ENCODE measurements at places on chromosomes 12 and 14.

DNA sequence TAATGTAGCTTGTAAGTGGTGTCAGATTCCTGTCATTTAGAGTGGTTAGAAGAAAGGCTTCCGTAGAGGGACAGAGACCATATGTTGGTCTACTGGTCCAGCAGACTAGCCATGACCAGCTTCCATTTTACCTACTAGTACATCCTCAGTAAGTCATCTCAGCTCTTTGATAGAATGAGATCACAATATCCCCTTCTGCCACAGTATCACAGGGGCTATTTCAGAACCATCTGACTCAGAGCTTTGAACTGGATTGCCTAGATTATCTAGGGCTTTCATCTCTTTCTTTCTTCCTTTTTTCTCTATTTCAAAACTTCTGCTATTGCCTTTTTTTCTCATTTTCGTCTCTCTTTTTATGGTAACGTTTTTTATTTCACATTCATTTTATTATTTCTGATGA is 4.7 kb downstream of the ZDHHC17 start:
- DNase-seq, result no peak

DNA sequence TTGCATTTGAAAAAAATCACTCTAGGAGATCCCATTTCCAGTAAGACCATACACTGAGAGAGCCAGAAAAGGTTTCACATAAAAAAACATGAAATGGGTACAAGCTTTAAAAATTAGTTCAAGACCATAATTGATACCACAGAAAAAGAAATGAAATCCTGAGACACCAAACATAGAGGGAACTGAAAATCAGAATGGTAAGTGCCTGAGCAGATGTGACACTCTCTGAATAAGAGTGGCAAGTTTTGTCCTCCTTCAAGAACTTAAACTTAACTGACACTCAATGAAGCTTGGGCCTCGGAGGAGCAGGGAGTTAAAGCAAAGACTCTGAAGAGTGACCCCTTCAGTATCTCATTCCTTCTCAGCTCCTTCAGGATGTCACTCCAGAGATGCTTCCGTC is 23.2 kb upstream of the PTGDR start:
- DNase-seq, result no peak

DNA sequence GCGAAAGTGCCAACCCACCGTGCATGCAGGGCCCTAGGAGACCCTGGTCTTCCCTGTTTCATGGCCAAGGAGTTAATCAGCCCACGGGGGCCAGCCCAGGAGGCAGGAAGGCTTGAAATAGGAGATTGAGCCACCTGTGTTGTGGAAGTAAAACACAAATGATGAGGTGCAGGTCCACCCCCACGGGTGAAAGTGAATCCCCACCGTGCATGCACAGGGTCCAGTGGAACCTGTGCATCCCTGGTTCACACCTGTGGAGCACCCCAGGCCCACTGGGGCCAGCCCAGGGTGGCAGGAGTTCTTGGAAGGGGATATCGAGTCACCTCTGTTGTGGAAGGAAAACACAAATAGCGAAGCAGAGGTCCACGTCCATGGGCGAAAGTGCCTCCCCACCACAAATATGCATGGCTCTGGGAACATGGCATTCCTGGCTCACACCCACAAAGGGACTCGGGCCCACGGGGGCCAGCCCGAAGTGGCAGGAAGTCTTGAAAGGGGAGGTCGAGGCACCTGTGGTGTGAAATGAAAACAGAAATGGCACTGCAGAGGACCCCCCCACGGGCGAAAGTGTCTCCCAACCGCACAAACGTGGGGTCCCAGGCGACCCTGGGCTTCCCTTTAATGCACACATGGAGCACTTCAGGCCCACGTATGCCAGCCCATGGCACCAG is 381.5 kb downstream of the ALG10 start:
- peak; percentile 9 for DNase-seq

DNA sequence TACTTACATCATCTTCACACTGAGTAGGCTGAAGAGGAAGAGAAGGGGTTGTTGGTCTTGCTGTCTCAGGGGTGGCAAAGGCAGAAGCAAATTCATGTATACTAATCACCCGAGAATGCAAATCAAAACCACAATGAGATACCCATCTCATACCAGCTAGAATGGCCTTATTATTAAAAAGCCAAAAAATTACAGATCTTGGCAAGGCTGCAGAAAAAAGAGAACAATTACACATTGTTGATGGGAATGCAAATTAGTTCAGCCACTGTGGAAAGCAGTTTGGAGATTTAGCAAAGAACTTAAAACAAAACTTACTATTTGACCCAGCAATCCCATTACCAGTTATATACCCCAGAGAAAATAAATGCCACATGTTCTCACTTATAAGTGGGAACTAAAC is 154.9 kb downstream of the SEC23A start:
- no peak for DNase-seq

GRCh38 chr14:55799508-55800095 is 219.6 kb downstream of the KTN1 start:
- DNase-seq, result no peak

DNA sequence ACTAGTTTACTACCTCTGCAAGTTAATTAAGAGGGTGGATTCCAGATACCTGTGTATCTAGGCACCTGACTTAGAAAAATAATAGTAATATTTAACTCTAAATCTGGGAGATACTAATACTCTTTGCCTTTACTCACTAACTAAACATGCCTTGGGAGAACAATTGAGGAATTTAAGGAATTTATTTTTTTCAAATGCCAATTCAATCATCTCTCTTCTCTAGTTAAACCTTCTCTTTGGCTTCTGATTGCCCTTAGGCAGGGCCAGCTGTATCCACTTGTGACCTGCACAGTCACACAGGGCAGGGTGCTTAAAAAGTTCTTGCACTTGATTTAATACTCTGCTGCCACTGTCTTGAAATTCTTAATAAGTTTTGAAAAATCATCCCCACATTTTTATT is 142.4 kb downstream of the PLCZ1 start:
- DNase-seq, result no peak

- DNase-seq, result no peak
Measured at GRCh38 chr12:3132636-3133404, 55.6 kb downstream of the TSPAN9 start.

- no peak for DNase-seq
Measured at GRCh38 chr14:67416085-67416484, 4.1 kb upstream of the PLEK2 start.

GRCh38 chr14:23454445-23454856 is 15.1 kb upstream of the NGDN start:
- DNase-seq, result no peak

- DNase-seq, result no peak
Measured at GRCh38 chr12:109250523-109250922, 58.6 kb downstream of the FOXN4 start.

DNA sequence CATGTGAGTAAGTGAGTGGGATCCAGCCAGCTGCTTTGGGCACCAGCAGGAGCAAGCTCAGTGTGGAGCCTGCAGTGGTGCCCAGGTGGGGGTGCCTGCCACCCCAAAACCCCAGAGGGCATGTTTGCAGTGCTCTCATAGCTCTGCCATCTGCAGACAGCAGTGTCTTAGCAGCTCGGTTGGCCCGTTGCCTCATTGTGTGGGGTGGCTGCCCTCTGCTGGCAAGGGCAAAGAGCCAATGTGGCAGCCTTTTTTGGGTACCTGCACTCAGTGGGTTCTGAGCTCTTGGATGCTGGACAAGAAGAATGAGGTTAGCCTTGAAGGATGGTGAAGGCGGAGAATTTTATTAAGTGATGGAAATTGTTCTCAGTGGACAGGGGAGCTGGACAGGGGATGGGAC is 52.3 kb downstream of the NEUROD4 start:
- peak; percentile 43 for DNase-seq

DNA sequence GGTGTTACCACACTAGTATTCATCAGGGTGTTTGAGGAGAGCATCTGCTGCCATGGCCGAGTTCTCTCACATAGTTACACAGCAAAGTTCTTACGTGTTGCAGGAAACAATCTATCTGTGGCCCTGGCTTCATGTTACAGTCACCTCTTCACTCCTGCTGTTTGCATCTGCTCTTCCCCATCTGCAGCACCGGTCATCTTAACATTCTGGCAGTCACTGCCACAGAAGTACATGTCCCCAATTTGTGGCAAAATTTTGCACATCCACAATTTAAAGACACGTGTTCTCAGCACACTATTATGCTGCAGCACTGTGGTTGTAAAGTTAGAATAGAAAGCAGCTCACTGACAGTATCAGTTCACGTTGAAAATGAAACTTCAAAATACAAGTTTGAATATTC is 23.2 kb downstream of the MAPK1IP1L start:
- DNase-seq, result no peak

DNA sequence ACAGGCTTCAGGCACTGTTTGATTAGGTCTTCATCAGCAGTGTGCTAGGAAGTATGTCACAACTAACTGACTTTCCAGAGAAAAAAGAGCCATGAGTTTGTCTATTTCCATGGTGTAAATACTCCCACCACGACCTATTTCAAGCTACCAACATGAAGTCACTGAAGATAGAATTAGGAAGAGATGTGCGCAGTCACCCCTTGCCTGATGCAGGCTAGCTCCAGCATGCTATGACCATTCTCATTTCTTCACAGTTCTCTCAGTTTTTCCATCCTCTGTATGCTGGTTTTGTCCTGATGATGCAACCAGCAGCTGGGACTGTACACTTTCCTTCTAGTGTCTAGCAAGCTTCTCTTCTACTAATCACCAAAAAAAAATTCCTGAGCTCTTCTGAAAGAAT is 191.6 kb upstream of the NUDT4 start:
- no peak for DNase-seq

- no peak for DNase-seq
Measured at GRCh38 chr12:90499795-90500194, 455.2 kb downstream of the CCER1 start.

DNA sequence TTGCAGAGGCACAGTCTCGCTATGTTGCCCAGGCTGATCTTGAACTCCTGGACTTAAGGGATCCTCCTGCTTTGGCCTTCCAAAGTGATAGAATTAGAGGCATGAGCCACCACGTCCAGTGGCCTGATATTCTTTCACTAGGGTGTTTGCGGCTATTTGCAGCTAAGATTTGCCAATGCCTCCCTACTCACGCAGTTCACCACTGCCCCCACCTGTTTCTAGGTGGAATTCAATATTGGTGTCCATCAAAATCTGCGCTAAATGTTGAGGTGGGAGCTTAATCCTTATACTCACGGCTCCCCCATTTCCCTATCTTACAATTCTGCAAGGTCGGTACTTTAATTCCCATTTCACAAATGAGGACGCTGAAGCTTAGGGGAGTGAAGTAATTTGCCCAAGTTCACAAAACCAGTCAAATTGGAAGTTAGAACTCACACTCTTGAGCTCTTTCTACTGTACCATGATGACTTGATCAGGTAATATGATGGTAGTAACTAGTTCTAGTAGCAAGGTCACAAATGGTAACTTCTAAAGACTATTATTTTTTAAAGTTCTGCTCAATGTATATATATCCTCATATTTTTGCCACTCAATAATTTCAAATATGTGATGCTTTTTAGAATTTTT is 22.1 kb upstream of the LRRC9 start:
- peak; percentile 26 for DNase-seq

DNA sequence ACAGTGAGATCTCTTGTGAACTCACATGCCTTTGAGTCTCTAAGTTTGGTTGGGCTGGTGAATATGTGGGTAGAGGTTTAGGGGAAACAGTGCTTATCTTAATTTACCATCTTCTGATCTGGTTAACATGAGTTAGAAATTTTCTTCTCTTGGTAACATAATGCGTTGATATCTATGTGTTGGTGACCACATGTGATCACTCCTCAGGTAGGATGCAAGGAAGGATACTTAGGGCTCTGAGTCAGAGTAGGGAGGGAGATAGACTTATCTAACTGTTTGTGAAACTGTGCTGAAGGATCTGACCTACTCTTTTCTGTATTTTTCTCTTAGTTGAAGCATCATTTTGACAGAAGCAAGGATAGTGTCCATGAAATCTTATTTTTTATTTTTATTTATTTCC is 23.1 kb downstream of the FAM234B start:
- no peak for DNase-seq

DNA sequence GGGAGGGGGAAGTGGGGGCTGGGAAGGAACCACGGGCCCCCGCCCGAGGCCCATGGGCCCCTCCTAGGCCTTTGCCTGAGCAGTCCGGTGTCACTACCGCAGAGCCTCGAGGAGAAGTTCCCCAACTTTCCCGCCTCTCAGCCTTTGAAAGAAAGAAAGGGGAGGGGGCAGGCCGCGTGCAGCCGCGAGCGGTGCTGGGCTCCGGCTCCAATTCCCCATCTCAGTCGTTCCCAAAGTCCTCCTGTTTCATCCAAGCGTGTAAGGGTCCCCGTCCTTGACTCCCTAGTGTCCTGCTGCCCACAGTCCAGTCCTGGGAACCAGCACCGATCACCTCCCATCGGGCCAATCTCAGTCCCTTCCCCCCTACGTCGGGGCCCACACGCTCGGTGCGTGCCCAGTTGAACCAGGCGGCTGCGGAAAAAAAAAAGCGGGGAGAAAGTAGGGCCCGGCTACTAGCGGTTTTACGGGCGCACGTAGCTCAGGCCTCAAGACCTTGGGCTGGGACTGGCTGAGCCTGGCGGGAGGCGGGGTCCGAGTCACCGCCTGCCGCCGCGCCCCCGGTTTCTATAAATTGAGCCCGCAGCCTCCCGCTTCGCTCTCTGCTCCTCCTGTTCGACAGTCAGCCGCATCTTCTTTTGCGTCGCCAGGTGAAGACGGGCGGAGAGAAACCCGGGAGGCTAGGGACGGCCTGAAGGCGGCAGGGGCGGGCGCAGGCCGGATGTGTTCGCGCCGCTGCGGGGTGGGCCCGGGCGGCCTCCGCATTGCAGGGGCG is at the start of gene GAPDH:
TSS of gene GAPDH (plus strand) at position 595 of the 772 bp plus-strand sequence. CDS start 316 bp downstream, outside the sequence.
- DNase-seq, result peak; percentile 93

DNA sequence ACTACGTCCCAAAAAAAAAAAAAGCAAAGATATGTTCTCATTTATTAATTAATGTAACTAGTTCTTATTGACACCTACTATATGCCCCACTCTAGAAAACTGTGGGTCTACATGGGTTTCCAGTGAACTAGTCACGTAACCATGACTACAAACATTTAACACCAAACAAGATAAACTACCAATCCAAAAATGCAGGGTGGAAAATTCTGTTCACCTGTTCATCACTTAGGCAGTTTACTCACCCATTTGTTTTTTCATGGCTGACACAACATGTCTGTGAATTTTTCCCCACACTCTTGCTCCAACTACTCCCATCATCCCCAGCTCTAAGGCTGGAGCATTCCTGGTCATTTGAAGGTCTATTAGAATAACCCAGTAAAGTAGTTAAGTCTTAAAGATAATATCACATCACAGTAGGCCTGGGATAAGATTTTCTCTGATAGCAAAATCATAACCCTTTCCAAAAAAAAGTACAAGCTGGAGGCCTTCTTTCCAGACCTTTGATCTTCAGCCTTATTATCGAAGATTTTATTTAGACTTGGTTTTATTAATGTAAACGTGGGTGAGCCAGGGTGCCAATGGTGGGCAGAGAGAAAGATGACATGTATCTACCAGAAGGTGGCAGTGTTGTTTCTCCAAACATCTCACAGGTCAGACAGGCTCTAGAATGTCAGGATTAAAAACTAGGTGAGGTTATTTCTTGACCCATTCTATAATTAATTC is 61.6 kb upstream of the DAAM1 start:
- DNase-seq, result no peak

DNA sequence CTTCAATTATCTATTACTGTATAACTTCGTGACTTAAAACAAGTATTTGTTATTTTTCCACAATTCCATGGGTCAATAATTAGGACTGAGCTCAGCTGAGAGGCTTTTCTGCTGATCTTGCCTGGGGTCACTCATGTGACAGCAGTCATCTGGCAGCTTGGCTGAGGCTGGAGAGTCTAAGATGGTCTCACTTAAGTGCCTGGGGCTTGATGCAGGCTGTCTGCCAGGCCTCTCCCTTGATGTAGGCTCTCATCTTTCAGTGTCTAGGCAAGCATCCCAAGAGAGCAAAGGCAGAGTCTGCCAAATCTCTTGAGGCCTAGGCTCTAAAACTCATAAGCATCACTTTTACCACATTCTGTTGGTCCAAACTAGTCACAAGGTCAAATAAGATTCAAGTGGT is 93.2 kb downstream of the NKX2-1 start:
- DNase-seq, result no peak
